ENCODE measurements at places on chromosomes 12 and 14.

GRCh38 chr14:94601884-94602391, 10.3 kb upstream of the SERPINA3 start:
- no peak for DNase-seq

DNA sequence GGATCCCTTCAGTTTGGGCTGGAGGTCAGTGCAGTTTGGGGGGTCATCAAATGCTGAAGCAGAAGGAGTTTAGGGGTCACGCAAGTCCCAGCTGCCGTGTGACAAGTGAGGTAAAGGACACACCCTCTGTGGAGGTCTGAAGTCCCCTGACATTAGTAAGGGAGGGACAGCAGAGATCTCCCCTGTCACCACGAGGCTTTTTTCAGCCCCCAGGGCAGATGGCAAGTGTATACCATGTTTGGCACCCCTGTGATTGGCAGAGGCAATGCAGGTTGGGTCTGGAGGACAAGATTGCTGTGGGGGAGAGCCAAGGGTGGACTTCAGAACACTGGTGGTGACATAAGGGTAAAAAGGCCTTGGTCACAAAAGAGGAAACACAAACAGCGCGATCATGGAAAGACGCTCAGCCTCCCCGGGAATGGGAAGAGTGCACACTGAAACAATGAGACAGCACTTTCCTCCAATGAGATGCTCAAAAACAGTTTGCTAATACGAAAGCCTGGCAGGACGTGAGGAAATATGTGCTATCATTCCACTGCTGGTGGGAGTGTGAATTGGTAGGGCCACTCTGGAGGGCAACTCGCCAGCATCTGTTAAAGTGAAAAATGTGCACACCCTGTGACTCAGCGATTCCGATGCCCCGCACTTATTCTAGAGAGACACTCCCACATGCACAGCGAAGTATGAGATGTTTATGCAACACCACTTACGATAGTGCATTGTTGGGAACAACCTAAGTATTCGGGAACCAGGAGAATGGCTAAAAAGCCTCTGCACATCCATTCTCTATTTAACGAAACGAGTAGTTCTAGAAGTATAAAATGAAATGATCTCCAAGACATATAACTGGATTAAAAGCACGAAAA, 14.4 kb upstream of the CD27 start:
- DNase-seq = peak; percentile 18

- no peak for DNase-seq
Measured at GRCh38 chr12:572532-572899, 90.7 kb downstream of the NINJ2 start.

DNA sequence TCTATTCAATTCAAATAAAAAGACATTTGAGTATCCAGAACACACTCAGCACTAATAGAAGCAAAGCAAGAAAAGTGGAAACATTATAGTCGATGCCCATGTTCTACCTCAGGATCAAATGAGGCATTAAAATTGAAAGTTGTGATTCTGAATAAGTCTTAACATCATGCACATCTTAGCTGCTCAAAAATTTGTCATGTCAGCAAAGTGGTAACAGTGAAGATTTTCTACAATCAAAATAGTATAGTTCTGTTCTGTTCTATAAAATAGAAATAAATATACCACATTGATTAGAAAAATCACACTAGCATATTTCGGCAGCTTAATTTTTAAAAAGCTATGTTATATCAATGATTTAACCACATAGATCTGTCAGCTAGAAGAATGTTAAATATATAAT, 74.7 kb downstream of the ERGIC2 start:
- DNase-seq = no peak

GRCh38 chr14:101878211-101878821, 86.1 kb upstream of the DYNC1H1 start:
- DNase-seq = no peak
